NCI-H2081 treated with DMSO at 0.1 percent for 48 hours (cell line): ENCODE measurements at places on chromosomes 3 and 15.

- DNase-seq, result no peak
These were observed 213.2 kb upstream of the ARRDC4 start for GRCh38 chr15:97747342-97747741.

GRCh38 chr15:89824607-89824867 is 9.9 kb upstream of the ANPEP start:
- DNase-seq, result no peak

DNA sequence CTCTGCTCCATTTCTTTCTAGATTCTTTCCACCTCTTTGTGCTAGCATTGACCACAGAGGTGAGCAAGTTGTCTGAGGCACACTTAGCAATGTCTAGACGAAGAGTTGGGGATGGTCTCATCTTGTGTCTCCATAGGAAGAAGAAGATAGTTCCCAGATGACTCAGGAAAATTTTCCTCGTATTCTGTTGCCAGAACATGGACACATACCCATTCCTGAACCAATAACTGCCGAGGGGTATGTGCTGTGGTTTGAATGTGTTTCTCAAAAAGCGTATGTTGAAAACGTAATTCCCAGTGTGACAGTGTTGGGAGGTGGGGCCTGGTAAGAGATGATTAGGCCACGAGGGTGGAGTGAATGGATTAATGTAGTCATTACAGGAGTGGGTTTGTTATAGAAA is 107.5 kb upstream of the GALNT15 start:
- no peak for DNase-seq

- DNase-seq, result no peak
These were observed 52.7 kb downstream of the TMCC1 start for GRCh38 chr3:129840707-129841360.

- no peak for DNase-seq
These were observed 10.6 kb upstream of the MINDY2 start for GRCh38 chr15:58760385-58761009.

DNA sequence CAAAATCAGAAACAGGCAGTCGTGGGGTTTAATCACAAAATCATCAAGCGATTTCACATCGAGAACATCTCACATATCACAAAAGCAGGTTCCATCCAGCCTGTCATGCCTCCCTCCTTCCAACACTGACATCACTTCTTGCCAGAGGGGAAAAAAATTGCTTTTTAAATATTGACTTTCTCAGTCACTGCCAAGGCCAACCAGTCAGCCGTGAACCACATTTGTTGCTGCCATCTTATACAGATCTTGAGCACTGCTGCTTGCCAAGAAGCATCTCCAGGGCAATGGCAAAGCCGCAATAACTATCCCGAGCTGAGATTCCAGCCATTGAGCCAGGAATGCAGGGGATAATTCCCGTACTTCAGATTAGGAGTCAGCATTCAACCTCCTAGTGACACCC is 174.6 kb downstream of the ANXA2 start:
- DNase-seq, result no peak

- DNase-seq, result no peak
These were observed 6.0 kb downstream of the GATM start for GRCh38 chr15:45372041-45372995.

DNA sequence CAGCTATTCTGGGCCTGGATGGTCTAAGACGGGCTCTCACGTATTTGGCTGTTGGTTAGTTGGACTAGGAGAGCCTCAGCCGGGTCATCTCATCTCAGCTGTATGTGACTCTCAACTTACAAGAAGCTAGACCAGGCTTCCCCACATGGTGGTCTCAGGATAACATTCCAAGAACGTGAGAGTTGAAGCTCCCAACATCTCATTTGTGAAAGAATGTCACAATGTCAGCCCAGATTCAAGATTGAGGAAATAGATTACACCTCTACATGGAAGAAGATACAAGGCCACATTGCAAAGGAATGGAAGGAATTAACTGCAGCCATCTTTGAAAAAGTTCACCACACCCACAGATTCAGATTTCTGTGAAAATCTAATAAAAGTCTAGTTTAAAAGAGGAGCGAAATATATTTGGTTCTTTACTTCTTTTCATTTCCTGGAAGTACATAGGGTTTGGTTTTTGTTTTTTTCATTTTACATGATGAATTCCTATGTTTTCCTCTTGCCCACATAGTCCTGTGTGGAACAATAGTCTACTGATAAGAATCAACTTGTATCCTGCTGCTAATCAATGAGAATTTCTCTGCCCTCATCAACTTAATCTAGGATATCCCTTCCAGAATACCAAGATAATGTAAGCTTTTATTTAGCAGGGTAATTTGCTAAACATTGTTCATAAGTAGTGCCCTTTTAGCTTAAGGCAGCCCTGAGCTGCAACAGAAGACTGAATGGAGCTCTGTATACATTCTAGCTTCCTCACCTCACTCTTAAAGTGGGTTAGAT is 116.5 kb downstream of the CMSS1 start:
- no peak for DNase-seq

DNA sequence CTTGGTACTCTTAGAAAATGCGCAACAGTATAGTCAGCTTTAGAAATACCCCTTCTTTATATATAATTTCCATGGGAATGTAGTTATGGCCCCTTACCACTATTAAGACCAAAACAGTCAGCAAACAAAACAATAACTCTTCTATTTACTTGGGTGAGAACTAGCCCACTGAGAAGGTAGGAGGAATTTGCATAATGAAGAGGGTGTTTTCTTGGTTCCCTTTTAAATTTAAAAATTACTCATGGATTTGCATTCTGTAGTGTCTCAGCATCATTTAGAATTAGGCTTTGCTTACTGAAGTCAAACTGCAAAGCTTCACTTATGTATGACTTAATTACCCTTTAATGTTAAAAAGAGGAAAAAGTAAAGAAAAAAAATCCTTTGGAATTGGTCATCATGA is 350.8 kb downstream of the PTPRG start:
- DNase-seq, result no peak

DNA sequence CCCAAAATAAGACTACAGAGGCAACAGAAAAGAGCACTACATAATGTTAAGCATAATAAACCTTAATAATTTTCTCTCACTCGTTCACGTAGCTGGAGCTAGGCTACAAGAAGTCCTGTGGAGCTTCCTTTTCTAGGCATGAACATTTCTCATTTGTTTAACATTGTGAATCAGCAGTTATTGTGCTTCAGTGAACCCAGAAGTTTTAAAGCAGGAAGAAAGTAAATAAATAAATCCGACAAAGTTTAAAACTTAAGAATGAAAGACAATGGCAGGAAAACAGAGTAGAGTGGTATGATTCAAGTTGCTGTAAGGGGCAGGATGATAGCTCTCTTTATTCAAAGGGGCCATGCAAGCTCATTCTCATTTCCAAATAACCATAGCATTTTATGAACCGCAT is 191.8 kb downstream of the LSAMP start:
- DNase-seq, result no peak

- DNase-seq, result no peak
These were observed 259.8 kb downstream of the MAGI1 start for GRCh38 chr3:65778968-65779367.

GRCh38 chr3:100120012-100120411 is 5.7 kb upstream of the FILIP1L start:
- DNase-seq, result no peak

DNA sequence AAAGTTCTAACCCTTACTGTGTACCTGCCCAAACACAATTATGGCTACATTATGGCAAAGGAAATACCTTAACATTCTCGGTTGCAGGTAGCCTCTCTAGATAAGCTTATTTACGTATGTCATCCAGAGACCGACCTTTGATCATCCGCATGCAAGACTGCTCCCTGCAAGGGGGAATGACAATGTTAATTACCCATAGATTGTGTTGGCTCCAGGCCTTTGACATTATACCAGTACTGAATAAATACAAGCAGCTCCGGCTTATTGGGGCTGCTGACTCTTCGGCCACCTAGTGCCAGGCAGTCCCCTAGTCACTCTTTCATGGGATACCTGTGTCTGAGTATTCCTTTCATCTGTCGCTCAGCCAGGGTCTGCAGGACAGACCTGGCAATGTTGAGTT is 223.5 kb downstream of the DTWD1 start:
- DNase-seq, result no peak

DNA sequence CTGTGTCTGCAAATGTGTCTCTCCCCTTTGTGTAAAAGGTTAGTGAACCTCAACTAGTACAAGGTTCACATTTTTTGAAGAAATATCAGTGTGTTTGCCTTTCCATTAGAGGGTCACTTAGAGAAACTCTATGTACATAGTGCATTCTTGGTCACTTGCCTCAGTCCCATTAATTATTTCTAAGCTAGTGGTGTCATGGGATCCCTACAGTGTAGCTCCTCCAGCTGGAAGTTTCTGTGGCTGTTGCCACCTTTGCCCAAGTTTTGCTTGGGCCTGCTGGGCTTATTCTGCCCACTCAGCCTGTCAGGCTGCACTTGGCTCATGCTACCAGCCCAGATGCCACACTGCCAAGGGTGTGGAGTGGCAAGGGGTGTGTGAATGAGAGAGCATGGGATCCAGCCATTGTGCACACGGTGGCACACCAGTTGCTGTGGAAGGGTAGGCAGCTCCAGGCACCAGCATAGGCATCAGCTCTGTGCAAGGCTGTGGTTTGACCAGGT is 161.7 kb downstream of the ARPP21 start:
- no peak for DNase-seq

- no peak for DNase-seq
These were observed 13.4 kb upstream of the GHSR start for GRCh38 chr3:172461530-172462138.

GRCh38 chr3:48688032-48688736 is 2.5 kb upstream of the NCKIPSD start:
- no peak for DNase-seq

GRCh38 chr3:65706776-65707568 is 331.7 kb downstream of the MAGI1 start:
- no peak for DNase-seq

DNA sequence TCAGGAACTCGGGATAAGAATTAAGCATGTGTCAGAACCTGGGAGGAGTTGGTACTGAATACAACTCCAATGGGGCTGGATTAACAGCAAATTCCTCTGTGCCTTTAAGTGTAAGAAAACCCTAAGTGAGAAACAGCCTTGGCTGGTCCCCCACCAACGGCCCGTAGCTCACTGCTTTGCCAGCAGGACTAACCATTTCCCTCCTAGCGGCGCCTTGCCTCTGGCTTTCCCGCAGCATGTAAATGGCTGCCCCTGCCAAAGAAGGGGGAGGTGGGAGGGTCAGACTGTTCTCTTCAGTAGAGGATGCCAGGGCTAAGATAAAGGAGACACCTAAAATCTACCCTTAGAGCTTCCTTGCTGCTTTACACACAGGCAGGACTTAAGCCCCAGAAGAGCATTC is 51.0 kb upstream of the SH3GL3 start:
- DNase-seq, result no peak

DNA sequence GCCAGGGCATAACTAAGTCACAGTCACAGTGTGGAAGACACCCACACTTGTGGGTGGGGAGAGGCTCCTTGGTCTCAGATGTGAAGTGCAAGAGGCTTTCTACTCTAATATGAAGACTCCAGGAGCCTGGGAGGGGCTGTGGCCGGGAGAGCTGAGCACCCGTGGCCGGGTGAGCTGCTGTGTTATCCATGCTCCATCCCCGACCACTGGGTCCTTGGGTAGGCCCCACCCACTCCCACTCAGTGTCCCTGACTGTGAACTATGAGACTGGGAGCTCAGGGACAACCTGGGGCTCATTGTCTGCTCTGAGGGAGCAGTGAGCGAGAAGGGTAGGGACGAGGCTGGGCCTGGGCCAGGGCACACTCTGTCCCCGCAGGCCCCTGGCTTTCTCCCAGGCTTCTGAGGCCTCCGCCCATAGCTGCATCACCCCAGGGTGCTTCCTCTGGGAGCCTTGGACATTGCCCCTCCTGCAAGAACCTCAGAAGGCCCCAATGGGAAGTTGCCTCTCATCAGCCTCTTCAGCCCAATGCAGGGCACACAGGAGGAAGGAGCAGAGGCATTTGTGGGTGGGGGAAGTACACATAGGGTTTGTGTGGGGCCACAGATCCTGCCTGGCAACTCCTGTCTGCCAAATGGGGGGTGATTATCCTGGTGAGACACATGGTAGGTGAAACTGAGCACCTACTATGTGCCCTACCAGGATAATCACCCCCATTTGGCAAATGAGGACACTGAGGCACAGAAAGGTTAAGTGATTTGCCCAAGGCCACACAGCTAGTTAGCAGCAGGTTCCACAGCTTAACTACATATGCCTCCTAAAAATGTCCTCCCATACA is 2.4 kb downstream of the ANPEP start:
- no peak for DNase-seq

DNA sequence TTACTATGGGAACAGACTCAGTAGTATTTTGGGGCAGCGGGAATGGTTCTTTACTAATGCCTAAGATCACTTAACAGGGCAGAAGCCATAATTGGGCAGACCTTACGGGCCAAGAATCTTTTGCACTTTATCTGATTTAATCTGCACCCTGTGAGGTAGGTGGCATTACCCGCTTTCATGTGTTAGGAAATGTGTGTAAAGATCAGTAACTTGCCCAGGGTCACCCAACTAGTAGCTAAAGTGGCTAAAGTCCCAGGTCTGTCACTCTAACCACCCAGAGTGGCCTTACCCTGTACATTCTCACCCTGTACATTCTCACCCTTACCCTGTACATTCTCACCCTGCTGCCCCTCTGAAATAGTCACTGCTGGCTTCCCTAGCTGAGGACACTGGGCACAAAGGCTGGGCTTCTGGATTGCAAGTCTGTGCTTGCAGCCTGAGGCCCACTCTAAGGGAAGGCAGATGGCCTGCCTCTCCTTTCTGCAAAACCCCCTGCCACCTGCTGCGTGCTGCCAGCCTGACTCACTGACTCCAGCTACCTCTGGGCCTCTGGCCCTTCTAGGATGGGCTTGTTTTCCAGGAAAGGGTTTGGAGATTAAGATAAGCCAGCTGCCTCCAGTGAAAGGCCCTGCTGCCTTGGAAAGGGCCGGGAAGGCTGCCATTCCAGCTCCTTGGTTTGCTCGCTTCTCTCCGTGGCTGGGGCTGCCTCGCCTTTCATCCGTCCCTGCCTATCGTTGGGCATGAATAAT is 37.5 kb upstream of the MYZAP start:
- DNase-seq, result no peak

DNA sequence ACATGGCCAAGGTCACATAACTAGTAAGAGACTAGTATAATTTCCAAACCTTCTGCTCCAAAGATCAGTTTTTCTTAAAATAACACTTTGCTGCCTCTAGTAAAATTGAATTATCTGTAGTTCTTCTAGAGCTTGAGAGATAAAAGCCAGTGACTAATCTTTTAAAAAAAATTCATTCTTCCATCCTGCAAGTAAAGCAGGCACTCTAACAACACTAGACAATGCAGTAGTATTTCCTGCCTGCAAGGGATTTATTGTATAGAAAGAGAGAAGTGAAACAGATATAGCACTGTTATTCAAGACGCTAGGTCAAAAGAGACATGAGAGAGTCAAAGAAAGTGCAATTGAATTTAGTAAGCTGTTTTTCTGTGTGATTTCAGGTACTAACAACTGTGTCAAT is 159.5 kb upstream of the TBC1D5 start:
- no peak for DNase-seq

DNA sequence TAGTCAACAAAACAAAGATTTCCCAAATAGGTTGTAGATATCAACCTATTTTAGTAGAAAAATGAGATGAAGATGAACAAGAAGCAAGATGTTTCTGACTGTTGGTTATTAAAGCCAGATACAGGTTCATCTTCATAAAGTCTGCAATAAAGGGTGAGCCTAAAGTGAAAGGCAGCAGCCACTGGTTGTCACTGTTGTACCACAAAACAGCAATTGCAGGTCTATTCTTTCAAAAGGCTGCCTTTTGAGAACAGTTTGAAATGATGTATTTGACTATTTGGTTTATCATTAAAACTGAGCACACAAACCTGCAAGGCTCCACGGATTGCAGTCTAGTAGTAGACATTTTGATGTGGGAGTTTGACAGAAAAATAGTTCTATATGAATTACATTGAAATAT is 543.4 kb downstream of the GBE1 start:
- no peak for DNase-seq
